ENCODE measurements at places on chromosomes 5 and 9.

- no peak for DNase-seq
These were observed 752 bp downstream of the CCNJL start for GRCh38 chr5:160311491-160312133.

DNA sequence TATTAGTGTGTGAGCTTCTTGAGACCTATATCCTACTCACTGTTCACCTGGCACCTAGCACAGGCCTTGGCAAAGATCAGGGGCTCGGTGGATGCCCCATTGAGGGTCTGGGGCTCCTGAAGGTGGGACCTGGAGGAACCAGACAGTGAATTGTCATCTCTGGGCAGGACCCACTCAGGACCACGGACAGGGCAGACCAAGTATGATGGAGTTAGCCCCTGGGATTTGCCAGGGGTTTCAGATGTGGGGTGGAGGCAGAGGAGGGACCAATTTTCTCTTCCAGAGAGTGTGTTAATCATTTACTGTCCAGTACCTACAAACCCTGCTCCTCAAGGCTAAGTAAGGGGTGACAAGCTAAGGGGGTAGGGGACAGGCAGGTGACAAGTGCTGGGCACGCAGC, 29.3 kb upstream of the TBC1D2 start:
- DNase-seq, result no peak

- DNase-seq, result no peak
These were observed 36.5 kb downstream of the SHB start for GRCh38 chr9:38032266-38033110.

DNA sequence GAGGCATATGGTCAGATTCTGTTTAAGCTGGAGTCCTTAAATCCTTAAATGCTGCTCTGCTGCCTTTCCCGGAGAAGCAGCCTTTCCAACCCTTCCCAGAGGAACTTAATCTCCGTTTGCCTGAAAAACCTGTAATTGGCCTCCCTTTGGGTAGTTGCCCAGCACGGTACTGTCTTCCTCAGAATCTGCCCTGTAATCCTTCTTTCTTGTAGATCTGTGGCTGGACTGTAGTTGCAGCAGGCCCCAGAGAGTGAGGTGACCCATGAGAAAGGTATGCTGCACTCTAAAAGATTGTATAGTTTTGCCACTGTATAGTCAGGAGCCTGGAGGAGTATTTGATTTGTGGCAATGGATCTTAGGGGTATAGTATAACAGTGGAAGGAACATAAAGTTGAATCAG, 11.7 kb downstream of the SPIN1 start:
- DNase-seq, result no peak

DNA sequence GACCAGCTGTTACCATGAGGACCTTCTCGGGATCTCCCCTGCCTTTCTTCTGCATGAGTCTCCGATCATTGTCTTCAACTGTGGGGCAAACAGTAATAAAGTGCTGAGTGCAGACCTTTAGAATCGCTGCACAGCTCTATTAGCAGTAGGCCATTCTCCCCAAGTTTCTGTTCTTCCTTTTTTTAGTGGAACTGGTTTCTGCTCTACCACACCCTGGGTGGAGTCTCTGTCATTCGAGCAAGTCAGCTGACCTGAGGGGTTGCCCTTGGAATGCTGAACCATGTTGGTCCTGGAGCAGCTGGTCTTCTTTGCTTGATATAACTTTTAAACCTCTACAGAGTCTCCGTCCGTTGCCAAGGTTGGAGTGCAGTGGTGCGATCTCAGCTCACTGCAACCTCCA, 33.4 kb upstream of the GNPDA1 start:
- DNase-seq, result no peak

DNA sequence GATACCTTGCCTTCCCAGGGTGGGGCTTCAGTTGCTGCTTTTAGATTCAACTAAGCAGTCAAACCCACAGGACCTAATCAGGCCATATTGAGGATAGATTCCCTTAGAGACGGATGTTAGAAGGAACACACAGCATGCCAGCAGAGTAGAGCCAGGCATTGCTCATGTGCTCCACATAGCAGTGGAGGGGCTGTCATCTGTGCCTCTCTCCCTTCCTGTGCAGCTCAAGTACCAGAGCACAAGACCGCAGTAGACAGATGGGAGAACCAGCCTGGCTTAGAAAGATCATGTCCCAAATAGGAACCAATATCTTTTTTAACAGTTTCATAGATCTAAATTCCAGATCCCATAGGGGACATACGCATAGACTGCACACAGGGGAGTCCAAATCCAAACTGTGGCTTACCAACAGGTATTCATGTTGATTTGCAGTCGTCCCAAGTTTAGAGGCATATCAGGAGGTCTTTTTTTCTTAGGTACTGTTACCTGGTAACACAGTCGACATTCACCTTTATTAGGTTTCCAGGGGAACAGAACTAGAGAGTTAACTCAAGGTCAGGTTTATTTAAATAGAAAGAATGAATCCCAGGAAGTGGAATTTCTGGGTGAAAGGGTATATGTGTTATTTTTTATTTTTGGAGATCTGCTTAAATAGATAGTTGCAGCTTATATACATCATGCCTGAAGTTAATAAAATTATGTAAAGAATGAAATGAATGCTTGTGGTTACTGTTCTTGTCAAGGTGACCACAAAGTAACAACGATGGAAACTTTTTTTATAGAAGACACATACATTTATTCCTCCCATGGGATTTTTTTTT, 43.5 kb upstream of the PCAT7 start:
- no peak for DNase-seq

DNA sequence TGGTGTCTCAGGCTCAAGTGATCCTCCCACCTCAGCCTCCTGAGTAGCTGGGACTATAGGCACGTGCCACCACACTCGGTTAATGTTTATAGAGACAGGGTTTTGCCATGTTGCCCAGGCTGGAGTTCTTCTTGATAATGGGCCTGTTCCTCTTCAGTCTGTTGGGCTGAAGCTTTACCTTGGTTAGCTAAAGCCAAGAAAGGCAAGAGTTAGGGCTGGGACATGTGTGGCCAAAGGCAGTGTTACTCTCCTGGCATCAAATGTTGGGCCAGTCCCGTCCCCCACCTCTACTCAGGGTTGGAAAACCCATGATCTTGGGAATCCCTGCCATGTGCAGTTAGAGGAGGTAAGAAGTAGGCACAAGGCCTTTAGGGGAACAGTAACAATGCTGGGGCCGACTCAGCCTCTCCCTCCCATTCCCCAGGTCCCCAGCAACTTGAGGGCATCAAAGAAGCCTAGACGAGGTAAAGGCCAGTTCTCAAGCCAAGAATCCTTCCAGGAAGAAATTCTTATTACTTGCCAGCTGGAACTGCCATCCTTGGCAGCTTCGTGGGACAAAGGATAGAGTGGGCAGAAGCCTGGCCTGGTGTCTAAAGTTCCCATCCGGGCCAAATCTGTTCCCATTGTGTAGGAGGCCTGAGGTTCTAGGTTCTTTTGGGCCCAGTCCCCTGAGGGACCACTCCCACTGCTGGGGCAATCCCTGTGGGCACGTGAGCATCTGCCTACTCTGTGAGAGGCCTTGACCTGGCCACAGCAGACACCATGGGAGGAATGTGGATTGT, 4.5 kb downstream of the EGR1 start:
- peak; percentile 81 for DNase-seq

DNA sequence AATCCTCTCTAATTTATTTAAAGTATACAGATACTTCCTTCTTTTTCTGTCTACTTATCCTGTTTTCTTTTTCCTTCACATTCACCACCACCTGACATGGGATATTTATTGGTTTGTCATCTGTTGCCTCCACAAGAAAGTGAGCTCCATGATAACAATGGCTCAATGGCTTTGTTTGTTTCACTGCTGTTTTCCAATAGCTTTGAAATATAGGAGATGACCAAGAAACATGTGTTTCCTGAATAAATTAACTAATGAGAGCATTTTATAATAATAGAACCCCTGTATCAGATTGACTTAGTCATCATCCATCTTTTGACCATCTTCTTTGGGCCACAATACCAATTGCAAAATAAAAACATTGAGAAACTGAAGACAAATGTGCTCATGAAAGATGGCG, 180.2 kb upstream of the GAS1 start:
- DNase-seq, result no peak

GRCh38 chr9:83355024-83355444, 183.2 kb downstream of the FRMD3 start:
- DNase-seq, result no peak

DNA sequence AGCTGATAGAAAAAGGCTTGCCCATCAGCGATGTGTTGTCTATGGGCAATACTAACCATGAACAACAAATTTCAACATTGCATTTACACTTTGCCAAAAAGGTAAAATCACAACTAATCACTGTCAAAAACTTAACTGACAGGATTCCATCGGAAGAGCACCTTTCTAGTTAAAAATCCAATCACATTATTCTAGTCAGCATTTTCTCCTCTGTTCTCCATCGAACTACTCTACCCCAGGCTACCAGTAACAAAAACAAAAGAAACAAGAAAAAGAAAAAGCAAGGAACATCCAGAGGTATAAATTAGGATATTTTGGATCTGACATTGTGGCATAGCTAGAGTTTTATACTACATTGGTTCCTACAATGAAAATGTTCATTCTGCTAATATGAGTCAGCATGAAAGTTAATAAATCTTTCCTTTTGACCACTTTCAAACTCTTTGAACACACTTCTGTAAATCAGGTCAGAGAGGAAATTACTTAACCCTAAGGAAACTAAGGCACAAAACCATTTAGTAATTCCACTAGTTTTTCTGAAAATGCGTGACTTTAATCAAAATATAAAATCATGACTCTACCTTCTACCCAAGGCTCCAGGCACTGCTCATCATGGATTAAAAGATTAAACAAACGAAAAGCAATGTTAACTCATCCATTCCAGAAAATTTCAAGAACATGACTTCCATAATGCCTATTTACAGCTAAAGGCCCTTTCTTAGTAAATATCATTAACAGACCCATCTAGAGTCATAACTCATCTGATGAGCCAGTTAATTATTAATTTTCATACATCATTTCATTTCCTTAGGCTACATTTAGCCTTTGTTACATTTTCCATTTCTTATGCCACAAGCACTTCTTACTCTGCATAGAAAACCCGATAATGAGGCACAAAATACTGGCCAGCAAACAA, 10.2 kb downstream of the GLIS3 start:
- DNase-seq, result no peak

DNA sequence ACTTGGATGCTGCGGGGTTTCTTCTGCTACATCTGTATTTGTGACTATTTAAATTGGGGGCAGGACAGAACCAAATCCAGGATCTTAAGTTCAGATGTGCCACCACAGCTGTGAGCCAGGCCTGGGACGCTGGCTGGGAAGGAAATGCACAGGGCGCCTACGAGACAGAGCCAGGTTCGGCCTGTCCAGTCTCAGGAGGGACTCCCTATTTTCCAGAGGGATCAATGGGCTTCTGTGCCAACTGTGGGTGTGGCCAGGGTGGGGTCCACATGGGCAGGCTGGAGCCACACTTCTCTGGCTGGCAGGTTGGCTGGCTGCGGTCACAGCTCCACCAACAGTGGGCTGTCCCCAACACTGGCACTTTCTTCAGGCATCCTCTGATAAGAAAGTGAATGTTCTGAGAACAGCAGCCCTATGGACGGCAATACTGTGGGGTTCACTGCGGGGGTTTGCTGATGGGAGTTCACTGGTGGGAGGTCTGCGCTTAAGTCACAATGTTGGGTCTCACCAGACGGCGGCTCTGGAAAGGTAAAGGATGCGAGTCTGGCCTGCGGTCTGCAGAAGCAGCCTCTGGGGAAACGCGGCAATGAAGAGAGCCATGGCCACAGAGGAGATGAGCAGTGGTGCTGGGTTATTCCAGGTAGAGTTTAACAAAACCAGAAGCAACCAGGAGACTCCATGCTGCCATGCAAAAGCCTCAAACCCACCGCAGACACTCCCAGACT, 78.1 kb downstream of the DAP start:
- DNase-seq, result no peak

DNA sequence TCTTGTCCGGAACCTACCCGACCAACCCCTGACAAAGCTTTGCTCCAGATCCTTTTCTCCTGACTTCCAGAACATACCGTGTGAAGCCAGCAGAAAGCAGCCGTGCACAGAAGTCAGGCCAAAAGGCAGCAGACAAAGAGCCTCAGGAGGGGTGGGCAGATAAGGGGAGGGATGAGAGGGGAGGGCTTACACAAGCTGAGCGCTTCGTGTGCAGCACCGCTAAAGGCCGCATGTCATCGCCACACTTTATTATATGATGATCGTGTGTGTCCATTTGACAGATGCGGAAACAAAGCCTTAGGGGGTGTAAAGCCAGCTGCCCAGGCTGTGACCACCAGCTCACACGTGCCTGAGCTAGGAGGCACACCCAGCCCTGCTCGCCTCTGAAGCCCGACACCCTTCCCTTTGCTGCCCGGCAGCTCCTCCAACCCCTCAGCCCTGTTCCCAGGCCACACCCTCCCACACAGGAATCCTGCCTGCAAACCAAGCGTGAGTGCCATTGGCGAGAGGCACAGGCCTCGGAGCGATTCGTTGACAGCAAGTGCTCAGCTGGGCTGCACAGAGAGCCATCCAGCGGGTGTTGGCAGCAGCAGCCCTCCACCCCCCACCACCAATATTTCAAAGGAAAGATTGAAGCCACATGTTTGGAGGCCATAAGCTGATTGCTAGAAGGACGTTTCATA, 170.5 kb upstream of the SMIM23 start:
- no peak for DNase-seq

DNA sequence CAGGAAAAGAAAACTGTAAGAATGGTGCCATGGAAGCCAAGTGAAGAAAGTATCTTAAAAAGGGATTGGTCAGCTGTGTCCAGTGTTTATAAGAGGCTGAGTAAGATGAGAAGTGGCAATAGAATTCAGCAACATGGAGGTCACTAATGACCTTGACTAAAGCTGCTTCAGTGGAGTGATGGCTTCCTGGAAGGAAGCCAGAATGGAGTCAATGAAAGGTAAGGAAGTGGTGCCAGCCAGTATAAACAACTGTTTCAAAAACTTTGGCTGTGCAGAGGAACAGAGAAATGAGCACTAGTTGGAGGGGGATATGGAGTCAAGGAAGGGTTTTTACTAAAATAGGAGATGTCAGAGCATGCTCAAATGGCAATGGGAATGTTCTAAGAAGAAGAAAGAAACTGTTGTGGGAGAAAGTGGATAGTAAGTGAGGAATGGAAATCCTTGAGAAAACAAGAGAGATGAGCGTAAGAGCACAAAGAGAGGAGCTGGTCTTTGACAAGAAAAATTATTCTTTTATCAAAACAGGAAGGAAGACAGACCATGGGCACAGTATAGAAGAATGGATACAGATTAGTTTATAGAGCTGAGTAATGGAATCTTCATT, 11.1 kb upstream of the NRG2 start:
- no peak for DNase-seq

- no peak for DNase-seq
These were observed 167.5 kb downstream of the TTC39B start for GRCh38 chr9:15139469-15139868.

GRCh38 chr5:92886751-92887150, 694.3 kb downstream of the NR2F1-AS1 start:
- DNase-seq, result no peak

- DNase-seq, result no peak
These were observed 814 bp downstream of the CCDC125 start for GRCh38 chr5:69331528-69332445.

- DNase-seq, result no peak
These were observed 217.9 kb upstream of the ACTBL2 start for GRCh38 chr5:57700484-57700883.

Measured in stimulated activated CD8-positive, alpha-beta memory T cell treated with anti-CD3 and anti-CD28 coated beads, Interleukin-7, amount 100 ng/mL, for 1 hour (primary cell).